C1 segment of cervical spinal cord (tissue), 14 donors: ENCODE measurements at places on chromosomes 7 and 10.

DNA sequence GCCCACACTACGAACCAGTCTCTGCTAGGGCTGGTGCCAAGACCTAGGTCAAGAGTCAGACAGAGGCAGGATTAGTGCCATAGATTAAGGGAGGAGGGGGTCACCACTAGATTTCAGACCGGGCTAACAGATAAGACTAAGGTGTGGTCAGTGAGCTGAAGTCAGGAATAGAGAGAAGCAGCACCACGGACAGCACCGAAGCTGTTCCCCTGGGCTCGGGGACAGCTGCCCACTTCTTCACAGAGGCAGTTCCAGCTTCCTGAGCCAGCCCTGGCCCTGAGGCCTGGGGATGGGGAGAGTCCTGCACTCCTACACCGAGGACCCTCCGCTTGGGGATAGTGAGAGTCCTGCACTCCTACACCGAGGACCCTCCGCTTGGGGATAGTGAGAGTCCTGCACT is 11.2 kb upstream of the JAKMIP3 start:
- no peak for DNase-seq

DNA sequence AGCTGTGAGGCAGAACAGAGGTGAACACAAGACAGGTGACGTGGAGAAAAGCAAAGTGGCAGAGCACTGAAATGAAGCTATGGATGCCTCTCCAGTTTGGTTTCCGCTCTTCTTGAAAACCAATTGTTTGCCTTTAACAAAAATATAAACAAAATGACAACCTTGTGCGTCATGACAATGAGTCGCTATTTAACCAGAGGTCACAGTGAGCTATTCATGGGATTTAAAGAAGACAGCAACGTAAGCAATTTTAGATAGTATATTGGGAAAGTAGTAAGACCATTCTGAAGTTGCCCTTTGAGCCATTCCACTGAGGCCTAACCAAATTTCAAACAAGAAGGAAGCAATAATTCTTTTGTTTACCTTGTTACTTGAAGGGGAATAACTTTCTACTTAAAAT is 15.2 kb upstream of the LRRTM3 start:
- no peak for DNase-seq

- DNase-seq = no peak
Observed at GRCh38 chr10:74151879-74152722, 1.1 kb downstream of the ADK start.

DNA sequence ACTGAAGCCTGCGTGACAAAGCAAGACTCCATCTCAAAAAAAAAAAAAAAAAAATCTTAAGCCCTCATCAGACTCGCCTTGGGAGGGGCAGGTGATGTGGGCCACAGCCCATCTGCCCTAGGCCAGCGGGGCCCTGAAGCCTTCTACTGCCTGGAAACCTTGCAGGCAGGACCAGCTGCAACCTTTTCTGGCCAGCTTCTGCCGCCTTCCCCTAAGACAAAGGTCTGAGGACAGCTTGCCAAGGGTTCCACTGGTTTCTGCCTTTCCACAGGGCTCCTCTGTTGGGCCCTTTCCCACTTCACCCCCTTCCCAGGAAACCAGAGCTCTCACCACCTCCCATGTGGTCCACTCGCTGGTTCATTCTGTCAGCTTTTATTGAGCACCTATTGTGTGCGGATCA is 35.2 kb downstream of the UBTD1 start:
- DNase-seq = no peak

DNA sequence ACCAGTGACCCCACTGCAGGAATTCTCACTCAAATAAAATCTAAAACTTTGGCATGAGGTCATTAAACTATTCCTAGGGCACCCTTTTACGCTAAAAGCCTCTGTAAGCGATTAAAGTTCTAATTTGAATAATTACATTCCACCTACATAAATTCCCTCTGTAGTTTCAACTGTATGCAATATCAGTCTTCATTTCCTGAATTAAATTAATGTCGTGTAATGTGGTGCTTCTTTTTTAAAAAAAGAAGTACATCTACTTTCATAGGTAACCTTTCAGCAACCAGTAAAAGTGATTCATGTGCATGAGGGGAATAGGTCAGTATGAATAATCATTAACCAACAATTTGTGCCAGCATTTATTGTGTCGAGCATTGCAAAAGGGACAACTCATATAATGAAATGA is 44.7 kb downstream of the IMMP2L start:
- DNase-seq = no peak

DNA sequence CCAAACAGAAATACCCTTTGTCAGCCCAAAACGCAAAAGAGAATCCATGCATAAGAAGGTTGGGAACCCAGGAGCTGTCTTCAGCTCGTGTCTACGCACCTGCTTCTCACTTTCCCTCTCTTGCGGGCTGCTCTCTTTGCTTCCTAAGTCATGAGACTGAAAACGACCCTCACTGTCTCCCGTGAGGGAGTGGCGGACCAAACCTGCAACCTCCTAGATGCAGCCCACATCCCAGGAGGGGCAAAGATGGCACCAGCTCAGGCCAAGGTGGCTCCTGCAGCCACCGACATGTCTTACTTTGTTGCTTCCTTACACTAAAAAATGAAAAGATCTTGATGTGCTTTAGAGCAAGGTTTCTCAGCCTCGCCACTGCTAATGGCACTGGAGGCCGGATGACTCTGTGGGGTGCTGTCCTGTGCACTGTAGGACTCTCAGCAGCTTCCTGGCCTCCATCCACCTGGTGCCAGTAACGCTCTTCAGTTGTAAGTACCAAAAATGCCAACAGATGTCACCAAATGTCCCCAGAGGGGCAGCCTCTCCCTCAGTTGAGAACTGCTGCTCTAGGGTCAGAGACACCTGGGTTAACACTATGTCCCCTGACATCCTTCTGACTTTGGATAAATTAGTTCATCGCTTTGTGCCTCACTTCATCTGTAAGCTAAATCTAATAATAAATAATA is 179.8 kb upstream of the PFKP start:
- DNase-seq = no peak

- no peak for DNase-seq
Observed at GRCh38 chr10:69179089-69179742, 818 bp upstream of the SUPV3L1 start.

- DNase-seq = no peak
Observed at GRCh38 chr10:13683017-13683416, 96.3 kb downstream of the PRPF18 start.

- no peak for DNase-seq
Observed at GRCh38 chr7:134818613-134819345, 39.3 kb downstream of the CALD1 start.

DNA sequence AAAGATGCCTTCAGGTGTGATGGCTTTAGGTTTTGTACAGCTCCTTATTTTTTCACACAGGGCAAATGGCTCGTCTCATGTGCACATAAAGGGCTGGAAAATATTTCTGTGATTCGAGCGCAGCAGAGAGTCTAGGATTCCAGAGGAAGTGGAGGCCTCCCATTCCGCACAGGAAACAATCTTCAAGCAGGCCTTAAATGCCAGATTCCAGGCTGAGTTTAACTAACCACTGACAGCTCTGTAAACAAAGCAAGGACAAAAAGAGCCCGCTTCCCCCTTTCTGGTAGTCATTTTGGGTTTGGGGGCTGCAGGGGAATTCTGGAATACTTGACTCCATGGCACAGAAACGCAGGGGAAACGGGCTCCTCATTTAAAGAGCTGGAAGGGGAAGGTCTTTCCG is 87.2 kb downstream of the CALD1 start:
- no peak for DNase-seq

DNA sequence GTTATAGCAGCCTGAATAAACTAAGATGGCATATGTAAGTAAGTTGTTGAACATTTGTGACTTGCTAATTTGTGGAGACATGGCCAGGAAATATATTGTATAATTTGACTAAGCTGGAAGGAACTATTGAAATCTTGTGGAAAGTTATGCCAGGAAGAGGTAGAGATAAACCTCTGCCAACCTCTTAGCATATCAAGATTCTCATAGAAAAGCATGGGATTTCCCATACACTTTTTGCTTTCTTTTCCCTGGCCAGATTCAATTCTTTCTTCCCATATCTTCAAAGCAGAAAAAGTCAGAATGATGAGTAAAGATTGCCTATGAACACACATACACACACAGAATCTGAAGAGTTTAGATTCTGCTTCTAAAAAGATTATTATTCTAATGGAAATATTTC is 216.2 kb downstream of the SEMA3D start:
- DNase-seq = no peak

- no peak for DNase-seq
Observed at GRCh38 chr7:78792006-78792405, 661.5 kb downstream of the MAGI2 start.

DNA sequence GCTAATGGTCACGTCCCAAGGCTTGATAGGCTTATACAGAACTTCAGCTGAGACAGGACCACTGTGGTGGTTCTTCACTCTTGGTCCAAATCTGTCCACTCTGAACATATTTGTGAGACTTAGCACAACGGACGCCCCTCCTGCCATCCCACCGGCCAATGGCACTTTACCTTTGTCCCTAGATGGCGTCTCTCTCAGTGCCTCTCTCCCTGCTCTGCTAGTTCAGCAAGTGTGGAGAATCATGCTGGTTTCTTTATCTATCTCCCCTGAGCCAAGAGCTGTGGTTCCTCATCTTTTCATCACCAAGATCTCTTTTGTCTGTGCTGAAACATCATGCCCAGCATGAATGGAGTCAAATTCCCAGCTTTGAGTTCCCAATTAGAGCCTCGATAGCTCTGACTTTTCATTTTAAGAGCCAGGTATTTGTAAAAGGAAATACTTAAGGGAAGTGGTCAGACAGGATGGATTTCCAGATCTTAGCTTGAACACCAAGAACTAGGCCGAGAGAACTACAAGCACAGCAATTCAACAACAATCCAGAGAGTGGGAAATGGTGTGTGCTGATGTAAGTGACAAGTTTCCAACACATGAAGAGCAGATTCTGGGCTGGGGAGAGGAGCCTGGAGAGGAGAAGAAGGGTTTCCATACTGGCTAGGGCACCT is 69.5 kb downstream of the ZNF800 start:
- DNase-seq = no peak

- DNase-seq = no peak
Observed at GRCh38 chr10:132140167-132140925, 46.4 kb upstream of the DPYSL4 start.

DNA sequence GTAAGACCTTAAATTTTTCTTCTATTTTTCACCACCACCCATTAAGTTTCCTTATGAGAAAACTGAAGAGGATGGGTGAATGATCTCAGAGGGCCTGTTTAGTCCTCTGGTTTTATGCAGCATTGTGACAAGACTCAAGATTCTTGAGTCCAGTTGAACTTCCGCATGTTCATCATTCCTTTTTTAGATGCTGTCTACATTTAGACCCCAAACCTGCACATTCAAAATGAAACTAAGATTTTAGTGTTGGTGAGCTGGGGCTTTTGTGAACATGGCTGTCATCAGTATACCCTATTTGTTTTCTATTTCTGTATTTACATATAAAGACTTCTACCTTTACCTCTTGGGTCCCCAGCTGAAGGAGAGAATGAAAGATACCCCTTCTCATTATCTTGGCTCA is 31.1 kb downstream of the NET1 start:
- DNase-seq = no peak

DNA sequence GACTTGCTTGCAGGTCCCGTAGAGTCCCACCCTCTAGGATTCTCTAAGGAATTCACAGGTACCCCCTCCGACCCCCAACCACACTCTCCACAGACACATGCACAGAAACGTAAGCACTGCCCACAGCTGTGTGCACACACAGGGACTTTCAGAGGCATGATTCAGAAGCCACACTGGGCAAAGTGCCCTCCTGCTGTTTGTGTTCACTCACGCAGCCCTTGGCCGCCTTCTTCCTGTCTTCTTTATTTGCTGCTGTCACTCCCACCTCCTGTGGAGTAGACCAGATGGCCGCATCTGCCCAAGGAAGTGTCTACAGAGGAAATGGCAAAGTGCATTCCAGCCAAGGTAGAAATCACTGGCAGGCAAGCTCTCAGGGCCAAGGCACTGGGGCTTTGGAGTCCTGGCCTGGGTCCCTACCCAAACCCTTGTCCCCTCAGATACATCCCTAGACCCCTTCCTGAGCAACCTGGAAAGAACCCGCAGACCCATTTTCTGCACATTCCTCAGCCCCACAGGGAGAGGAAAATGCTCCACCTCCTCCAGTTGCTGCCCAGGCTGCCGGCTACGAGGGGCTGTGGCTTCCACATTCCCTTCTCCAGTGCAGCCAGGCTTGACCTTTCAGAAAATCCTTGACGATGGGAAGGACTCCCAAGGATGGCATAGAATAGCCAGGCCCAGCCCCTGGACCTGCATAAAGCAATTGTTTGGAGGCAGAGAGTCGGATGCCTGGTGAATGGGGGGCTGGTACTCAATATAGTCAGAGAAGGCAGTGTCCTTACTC is 21.6 kb upstream of the GIMAP8 start:
- DNase-seq = no peak

GRCh38 chr10:49052069-49052468 is 63.3 kb downstream of the VSTM4 start:
- DNase-seq = no peak

DNA sequence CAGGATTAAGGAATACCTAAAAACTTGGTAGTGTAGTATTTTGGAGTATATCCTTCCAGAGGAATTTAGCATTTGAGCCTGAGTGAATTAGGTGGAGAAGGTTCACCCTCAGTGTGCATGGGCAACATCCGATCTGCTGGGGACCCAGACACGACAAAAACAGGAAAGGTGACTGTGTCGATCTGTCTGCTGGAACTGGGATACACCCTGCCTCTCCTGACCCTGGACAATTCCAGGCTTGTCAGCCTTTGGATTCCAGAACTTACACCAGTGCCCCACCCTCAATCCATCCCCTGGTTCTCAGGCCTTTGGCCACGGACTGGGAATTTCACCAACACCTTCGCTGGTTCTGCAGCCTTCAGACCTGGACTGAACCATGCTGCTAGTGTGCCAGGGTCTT is 41.9 kb downstream of the PTPRE start:
- DNase-seq = no peak

GRCh38 chr7:39888171-39888853 is 61.7 kb upstream of the CDK13 start:
- DNase-seq = no peak

GRCh38 chr7:45712872-45713668 is 138.9 kb downstream of the ADCY1 start:
- DNase-seq = no peak

GRCh38 chr10:105109164-105109563 is 468.1 kb downstream of the SORCS3 start:
- DNase-seq = no peak

- DNase-seq = no peak
Observed at GRCh38 chr10:100890673-100891317, 22.0 kb upstream of the SLF2 start.

GRCh38 chr7:143042790-143043271 is 9.3 kb upstream of the OR6V1 start:
- no peak for DNase-seq

GRCh38 chr7:130988443-130988842 is 254.4 kb upstream of the KLF14 start:
- no peak for DNase-seq

GRCh38 chr7:3094701-3095445 is 51.2 kb upstream of the CARD11 start:
- DNase-seq = no peak

DNA sequence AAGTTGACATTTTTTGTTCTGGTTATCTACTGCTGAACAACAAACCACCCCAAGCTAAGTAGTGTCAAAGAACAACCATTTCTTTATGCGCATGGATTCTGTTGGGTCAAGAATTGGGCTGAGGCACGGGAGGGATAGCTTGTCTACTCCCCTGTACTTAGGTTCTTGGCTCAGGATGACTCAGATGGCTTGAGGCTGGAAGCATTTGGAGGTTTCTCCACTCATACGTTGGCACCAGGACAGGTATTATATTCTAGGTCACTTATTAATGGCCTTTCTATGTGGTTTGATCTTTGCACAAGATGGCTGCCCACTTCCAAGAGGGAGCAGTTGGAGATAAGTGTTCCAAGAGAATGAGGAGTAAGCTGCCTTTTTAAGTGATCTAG is 11.8 kb upstream of the TFAM start:
- DNase-seq = no peak

GRCh38 chr7:127822822-127823508 is 171.0 kb downstream of the SND1 start:
- no peak for DNase-seq
